Right ventricle myocardium superior (tissue), 1 donor: ENCODE measurements at places on chromosomes 6 and 20. TPM values are rescaled to one million over a fixed set of nuclear protein-coding genes. Genes with fewer than 3 reads are reported as not detected.

DNA sequence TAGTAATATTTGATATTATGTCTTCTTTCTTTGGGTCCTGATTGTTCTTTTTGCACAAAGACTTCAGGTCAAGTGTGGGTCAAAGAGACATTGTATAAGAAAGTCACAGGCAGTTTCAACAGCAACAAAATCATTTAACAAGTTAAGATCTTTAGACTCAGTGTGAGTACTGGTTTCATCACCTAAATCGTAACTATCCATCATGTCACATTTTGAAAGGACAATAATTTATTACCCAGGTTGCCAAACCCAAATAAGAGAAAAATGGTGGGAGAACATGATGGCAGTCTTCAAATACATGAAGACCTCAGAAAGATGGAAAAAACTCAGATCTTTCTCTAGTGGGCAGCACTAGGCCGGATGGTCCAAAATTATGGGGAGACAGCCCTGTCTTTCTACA, 55.5 kb upstream of the BCLAF1 start:
- DNase-seq, result no peak

ZSCAN23 gene
- total RNA-seq, result 2.1 TPM

MCHR2 gene
- not detected for total RNA-seq

CITED2 gene
- 133 TPM for total RNA-seq

DNA sequence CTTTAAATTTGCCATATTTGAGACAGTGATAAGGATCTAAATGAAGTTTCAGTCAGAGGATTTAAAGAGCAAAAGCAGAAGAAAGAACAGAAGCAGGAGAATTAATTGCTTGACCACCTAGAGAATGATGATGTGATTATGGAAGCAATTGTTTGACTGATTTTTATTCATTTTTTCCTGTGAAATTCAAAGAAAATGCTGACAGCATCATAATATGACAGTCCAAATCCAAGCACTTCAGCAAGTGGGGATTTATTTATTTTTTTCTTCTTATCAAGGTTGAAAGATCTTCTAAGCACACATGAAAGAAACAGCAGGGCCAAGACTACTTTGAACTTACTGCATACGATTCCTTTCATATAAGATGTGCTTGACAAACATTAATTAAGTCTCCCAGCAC, 125.2 kb downstream of the BMP2 start:
- no peak for DNase-seq

GRCh38 chr6:51369485-51369884, 550.8 kb downstream of the TFAP2B start:
- no peak for DNase-seq

ESR1 gene
- total RNA-seq, result 1.2 TPM

GRCh38 chr6:162868397-162868796, 140.6 kb downstream of the PACRG start:
- no peak for DNase-seq
